Cerebellar nuclear complex (tissue), 1 donor: ENCODE measurements at places on chromosomes 2 and 18.

- DNase-seq: no peak
Observed at GRCh38 chr18:36162981-36163380, 24.3 kb upstream of the MOCOS start.

DNA sequence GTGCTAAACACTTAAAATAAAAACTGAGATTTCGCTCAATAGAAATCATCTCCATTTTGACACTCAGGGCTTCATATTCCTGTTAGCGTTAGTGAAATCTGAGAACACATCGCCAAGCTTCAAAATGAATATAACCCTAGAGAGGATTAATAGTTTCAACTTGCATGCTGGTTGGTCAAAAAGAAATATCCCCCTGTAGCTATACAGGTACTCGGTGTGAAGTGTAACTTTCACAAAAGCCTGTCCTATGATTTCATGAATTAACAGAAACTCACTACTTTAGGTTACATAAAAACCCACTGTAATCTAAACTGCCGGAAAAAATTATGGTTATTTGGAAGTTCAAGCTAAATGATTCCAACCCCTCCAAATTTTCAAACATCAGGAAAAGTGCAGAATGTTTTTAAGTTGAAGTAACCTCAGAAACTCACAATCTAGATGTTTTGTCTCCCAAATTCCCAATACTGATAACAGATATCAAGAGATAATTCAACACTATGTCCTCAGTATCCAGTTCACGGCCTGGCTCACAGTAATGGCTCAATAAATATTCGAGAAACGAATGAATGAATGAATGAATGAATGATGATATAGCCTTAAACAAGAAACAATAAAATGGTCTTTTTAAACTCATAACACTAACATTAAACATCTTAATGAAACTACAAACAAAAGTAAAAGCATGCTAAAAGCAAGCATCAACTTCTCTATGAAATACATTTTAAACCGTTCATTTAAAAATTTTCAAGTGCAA is 2.5 kb downstream of the TLK1 start:
- no peak for DNase-seq

DNA sequence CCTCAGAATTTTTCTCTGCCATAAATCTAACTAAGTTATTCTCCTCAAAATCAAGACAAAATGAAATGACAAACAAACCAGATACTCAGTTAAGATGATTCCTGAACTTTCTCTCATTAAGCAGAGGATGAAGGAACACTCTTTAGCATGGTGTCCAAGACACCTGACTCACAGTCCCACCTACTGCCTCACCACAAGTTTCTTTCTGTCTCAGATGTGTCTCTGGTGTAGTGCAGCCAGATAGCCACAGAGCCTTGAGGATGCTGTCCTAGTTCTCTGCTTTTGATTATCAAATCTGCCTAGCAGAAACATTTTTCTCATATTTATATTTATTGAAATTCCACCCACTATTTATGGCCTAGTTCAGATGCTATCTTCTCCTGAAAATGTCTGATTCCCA is 103.6 kb upstream of the TMEM200C start:
- DNase-seq: no peak

GRCh38 chr18:3874581-3874980 is 424.6 kb downstream of the TGIF1 start:
- peak; percentile 34 for DNase-seq

GRCh38 chr2:119545754-119546446 is 1.7 kb downstream of the CFAP221 start:
- DNase-seq: no peak

- DNase-seq: no peak
Observed at GRCh38 chr2:85854166-85854509, 34.7 kb downstream of the ST3GAL5 start.

- no peak for DNase-seq
Observed at GRCh38 chr2:156536534-156536933, 100.4 kb downstream of the GPD2 start.

GRCh38 chr2:165634855-165635254 is 159.2 kb downstream of the GALNT3 start:
- peak; percentile 17 for DNase-seq

- no peak for DNase-seq
Observed at GRCh38 chr2:168740360-168740759, 62.1 kb upstream of the NOSTRIN start.

DNA sequence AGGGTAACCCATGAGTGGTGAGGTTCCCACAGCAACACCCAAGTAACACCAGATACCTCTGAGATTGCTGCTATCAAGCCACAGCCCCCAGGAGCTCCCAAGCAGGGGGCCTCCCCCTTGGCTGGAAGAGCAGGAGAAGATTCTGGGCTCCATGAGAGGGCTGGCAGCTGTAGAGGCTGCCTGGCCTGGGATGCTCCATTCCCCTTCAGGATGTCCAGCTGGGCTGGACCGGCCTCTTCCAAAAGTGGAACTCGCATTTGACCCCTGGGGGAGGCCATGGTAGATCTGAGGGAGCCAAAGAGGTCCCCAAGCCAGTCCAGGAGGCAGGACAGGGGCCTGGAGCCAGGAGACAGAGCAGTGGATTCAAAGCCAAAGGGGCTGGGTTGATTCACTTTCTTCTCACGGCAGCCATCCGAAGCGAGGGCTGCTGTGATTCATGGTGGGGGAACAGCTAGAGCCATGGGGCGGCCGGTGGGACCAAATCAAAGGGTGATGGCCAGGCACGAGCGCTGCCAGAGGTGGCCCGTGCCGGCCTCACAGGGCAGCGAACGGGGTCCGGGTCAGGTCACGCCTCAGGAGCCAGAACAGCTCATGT is 95.3 kb upstream of the ID2 start:
- DNase-seq: no peak

- DNase-seq: no peak
Observed at GRCh38 chr18:9507565-9508088, 32.3 kb downstream of the RALBP1 start.

DNA sequence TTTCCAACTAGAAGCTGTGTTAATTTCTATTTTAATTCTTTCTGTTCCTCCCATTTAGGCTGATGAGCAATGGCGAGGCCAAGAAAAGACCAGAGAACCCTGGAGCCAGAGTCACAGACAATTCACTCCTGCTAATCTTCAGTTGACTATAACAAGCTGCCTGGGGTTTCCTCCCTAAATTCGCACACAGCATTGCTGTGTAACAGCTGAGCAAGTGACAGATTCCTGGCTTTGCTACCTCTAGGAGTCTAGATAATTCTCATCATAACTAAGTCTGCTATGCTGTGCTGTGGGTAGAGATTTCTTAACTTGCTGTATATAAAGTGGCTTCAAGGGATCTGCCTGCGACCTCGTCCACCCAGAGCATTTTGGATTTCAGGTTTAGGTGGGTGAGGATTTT is 131.3 kb upstream of the REV1 start:
- no peak for DNase-seq

GRCh38 chr2:36677386-36677785 is 19.1 kb upstream of the VIT start:
- no peak for DNase-seq

- DNase-seq: no peak
Observed at GRCh38 chr2:104870100-104870975, 16.4 kb downstream of the POU3F3 start.

DNA sequence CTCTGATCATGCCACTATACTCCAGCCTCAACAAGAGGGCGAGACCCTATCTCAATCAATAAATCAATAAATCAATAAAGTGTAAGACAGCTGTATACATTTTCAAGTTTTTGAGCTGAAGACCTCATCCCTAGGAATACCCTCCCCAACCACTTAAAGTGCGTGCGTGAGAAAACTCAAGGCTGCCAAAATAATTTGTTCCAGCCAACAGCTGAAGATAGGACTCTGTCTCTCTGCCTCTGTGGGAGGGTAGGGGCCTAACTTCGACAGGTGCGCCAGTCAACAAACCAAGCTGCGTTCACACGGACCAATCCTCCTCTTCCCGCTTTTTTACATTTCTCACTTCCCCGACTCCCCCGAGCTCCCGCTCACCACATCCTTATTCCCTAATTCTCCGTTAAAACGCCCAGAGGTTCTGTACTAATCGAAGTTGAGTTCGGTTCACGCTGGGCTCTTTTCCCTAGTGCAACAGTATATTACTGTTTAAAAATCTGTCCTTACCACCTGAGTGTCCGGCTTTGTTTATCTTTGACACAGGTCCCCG is 618 bp downstream of the POLR2D start:
- DNase-seq: no peak

GRCh38 chr2:29224693-29225551 is 109.7 kb downstream of the CLIP4 start:
- no peak for DNase-seq

DNA sequence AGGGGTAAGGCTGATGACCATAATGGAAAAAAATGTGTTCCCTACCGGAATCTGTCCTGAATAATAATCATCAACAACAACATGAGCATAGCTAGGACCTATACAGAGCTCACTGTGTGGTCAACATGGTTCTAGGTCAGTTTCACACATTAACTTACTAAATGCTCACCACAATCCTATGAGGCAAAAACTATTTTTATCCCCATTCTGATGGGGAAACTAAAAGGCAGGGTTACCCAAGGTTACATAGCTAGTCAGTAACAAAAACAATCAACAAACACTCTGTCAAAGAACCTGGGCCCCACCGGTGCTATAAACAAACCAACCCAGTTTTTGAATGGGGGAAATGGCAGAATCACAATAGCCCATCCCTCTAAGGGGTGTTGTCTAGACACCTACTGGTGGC is 40.1 kb downstream of the AOX1 start:
- no peak for DNase-seq

DNA sequence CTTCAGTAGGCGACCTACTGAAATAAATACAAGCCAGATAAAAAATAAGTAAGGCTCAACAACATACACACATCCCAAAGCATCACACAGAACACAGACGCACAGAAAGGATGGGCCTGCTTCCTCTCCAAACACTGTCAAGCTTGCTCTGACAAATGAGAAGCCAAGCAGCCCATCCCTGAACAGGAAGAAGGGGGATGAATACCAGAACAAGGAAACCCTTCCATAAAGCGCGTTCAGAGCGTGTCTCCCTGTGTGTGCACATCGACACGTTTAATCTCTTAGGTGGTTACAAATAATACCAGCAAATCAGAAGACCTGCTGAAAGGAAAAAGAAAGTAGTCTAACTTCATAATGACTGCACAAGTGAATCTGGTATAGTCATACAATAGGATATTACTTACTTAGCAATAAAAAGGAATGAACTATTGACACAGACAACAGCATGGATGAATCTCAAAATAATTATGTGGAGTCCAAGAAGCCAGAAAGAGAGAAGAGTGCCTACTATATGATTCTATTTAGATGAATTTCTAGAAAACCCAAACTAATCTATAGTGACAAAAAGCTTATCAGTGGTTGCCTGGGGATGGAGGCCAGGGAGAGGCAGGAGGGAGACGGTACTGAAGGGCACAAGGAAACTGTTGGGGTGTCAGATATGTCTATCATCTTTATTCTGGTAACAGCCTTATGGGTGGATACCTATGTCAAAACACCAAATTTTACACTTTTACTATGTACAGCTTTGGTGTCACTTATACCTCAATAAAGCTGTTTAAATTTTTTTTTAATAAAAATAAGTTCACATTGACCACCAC is 26.8 kb downstream of the MBOAT2 start:
- DNase-seq: no peak

DNA sequence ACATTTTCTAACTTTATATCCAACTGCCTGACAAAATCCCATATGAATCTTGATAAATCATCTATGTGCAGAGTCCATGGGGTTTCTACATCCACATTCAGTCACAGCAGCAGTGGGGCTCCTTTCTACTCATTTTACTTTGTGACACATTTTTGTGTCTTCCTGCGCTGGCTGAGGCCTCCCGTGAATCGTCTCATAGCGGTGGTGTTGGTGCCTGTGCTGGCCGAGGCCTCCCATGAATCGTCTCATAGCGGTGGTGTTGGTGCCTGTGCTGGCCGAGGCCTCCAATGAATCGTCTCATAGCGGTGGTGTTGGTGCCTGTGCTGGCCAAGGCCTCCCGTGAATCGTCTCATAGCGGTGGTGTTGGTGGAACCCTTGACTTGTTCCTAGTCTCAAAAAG is 17.0 kb downstream of the SNED1 start:
- no peak for DNase-seq

GRCh38 chr18:2686349-2686968 is 30.9 kb downstream of the SMCHD1 start:
- no peak for DNase-seq

- no peak for DNase-seq
Observed at GRCh38 chr18:51192696-51193095, 4.8 kb downstream of the MEX3C start.

DNA sequence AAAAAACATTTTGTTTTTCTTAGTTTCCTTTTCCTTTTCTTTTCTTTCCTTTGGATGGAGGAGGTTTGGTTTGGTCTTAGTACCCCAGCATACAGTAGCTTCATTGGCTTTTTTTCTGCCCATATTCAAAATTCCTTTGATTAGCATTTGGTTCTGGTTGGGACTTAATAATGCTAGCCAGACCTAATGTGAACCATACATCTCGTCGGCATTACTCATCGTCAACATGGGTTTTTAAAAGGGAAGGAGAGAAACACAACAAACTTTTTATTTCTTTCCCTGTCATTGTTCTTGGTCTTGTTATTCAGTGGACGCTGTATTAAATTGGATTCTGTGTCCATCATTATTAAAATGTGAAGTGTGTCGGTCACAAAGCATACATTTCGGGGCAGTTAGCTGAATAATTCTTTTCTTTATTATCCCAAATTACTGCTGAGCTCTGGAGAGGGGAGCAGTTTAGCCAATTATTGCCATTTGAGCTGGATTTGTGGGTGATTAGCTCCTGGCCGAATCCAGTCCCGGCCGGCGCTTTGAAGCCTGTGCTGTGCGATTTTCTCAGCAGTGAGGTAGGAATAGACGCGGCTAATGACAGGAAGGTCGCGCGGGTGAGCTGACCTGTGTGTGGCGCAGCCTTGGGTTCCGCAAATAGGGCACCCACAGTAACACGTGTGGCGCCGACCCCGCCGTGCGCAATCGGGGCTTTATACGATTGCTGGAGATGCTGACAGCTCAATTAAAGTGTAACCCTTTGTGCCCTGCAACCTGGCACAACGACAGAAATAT is 303.3 kb downstream of the GBX2 start:
- no peak for DNase-seq

DNA sequence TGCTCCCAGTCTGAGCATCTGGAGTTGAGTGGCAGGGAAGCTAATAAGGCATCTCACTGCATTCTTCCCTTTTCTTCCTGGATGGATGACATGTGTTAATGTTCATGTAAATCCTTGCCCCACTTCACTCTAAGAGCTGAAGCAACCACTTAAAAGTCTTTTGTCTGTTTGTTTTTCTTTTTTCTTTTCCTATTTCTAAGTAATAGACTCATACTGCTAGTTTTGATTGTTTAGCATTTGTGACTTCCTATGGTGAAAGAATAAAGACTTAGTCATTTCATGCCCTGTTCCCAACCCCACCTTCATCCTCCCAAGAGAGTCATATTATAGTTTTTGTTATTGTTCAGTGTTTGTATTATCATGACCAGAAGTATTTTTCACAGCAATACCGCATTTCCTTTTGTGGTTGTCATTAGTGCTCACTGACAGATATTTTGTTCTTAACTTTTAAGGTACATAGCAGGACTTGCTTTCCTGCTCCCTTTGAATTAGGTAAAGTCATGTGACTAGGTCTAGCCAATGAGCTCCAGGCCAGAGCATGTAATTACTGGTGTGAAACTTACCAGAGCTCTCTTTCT is 18.1 kb upstream of the SPP2 start:
- DNase-seq: no peak

- no peak for DNase-seq
Observed at GRCh38 chr2:236485519-236485918, 84.1 kb upstream of the ACKR3 start.

GRCh38 chr2:226652369-226652768 is 147.3 kb downstream of the IRS1 start:
- no peak for DNase-seq
